ENCODE measurements at places on chromosomes 5 and 9.

GRCh38 chr5:137303509-137303908 lies 195.6 kb downstream of the SPOCK1 start:
- no peak for DNase-seq

- no peak for DNase-seq
These were observed 188.8 kb downstream of the NXNL2 start for GRCh38 chr9:88723751-88724150.

DNA sequence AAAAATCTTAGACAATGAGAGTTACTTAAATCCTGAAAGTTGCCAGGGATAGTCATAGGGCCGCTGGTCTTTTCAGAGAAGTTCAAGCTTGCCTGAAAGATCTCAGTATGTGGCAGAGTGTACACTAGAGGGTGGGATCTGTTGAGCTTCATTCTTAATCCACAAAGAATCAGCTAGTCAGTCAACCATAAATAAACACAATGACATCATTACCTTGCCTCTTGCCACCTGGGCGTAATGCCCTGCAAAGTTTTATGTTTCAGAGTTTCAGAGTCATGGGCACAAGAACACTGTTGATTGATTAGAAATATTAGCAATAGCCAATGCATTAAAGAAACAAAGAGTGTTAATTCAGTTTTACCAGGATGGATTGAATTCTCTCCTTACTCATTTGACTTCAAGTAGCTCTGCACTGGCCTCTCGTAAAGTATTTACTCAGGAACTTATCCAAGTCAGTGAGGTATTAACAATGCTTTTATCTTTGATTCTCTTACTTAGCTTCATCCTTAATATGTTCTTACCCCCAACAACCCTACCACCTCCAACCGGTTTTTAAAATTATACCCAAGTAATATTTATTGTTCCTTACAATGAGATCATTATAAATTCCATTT lies 14.3 kb upstream of the ANXA1 start:
- DNase-seq: no peak

- no peak for DNase-seq
These were observed 42.8 kb downstream of the MCCC2 start for GRCh38 chr5:71629950-71630349.

GRCh38 chr5:52725065-52725746 lies 62.5 kb upstream of the ITGA1 start:
- DNase-seq: no peak

- DNase-seq: no peak
These were observed 122.0 kb downstream of the DRD1 start for GRCh38 chr5:175321927-175322532.

- DNase-seq: no peak
These were observed 6.9 kb upstream of the EGR1 start for GRCh38 chr5:138458384-138458783.

GRCh38 chr5:145661737-145662485 lies 173.2 kb downstream of the PRELID2 start:
- DNase-seq: no peak
